ENCODE measurements at places on chromosomes 4 and X.

DNA sequence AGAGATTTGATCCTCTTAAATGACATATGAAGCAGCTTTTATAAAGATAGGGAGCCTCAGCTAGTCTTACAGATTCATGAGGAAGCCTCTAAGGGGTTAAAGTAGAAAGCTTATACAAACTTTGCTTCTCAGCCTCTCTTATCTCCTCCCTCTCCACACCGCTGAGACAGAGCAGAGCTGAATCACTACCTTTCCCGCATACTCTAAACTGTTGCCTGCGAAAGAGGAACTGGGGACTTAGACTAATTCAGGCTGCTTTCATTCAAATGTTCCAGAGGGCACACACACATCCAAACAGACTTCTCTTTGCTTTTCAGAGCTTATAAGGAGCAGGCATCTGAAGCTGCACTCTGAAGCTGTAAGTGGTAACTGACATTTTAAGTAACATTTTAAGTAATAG is at the start of gene SERTM2:
SERTM2 (plus strand) TSS at position 169 of the 400 bp plus-strand sequence. CDS start 7,213 bp downstream, outside the sequence.
- peak; percentile 5 for DNase-seq

- DNase-seq: no peak
Measured at GRCh38 chrX:34849371-34849770, 93.2 kb upstream of the FAM47B start.

- DNase-seq: no peak
Measured at GRCh38 chr4:2330091-2331042, 68.5 kb upstream of the MXD4 start.

DNA sequence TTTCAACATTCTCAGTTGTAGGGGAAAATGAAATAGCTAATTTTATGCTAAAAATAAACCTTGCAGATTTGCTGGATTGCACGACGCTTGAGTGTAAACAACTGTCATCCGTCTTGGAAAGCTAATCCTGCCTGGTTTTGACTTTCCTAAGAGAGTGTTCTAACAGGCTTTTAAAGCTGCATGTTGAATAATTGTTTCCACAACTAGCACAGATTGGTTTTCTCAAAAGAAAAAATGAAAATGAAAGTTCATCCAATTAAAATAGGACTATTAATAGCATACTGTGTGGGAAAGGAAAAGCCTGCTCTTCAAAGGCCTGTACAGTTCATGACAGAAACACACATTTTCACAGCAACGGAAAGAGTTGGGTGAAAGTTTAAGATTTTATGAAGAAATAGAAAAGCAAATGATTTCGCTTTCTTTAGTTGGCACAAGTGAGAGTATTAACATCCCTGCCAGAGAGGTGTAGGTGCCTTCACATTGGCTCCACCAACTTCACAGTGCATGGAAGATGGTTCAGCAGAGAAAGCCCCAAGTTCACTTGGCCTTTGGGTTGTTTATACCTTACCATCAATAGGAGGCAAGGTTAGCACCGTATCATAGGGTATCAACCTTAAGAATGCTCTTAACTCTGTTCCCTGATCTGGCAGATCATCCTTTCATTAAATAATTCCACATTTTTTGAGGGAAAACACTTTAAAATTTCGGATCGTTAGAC is 140.0 kb upstream of the GUCY1A1 start:
- no peak for DNase-seq

GRCh38 chrX:154819771-154820341 is 14.6 kb upstream of the MPP1 start:
- DNase-seq: no peak

DNA sequence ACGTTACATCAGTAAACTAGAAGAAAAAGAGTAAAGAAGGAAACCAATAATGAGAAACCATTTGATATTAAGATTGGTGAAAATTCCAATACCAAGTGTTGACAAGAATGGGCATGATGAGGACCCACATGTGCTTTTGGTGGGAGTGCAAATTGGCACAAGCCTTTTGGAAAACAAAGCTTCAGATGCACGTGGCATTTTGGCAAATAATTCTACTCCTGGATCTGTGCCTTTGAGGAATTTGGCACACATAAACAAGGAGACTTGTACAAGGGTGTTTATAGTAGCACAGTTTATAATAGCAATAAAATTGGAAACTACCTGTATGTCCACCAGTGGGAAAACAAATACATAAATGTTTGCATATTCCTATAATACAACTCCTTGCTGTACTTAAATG is 324.3 kb upstream of the TAPT1 start:
- DNase-seq: no peak

DNA sequence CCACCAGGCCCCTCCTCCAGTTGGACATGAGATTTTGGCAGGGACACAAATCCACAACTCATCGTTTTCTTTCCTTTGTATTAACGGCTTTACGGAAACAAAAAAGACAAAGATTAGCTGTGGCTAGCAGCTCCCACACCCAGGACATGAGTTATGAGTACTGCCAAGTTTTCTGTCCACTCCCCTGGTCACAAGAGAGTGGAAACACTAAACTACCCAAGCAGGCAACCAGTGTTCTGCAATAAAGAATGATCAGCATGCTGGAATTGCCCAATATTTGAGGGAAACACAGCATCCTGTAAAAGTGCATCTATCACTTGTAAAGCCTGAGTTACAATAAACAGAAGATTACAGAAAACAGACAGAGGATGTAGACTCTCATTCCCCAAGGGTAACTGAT is 358.4 kb downstream of the NLGN4X start:
- no peak for DNase-seq

DNA sequence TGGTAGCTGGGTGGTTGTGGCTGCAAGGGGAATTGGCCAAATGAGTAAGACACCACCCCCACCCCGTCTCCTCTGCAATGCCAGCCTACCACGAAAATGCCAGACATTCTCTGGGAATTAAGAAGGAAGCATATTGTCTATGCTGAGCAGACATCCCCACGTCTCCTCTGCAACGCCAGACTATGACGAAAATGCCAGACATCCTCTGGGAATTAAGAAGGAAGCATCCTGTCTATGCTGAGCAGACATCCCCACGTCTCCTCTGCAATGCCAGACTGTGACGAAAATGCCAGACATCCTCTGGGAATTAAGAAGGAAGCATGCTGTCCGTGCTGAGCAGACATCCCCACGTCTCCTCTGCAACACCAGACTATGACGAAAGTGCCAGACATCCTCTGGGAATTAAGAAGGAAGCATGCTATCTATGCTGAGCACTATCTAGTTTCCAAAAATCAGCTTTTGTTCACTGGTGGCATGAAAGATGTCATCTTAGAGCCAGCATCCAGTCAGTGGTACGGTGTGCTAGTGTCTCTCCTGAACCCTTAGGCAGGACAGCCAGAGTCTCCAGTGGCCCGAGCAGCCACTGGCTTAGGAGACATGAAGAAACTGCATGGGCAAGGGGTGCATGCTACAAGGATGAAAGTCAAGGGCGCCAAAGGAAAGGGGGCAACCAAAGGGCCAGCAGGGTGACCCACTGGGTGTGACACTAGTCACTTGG is 339.8 kb upstream of the FRG1 start:
- no peak for DNase-seq

DNA sequence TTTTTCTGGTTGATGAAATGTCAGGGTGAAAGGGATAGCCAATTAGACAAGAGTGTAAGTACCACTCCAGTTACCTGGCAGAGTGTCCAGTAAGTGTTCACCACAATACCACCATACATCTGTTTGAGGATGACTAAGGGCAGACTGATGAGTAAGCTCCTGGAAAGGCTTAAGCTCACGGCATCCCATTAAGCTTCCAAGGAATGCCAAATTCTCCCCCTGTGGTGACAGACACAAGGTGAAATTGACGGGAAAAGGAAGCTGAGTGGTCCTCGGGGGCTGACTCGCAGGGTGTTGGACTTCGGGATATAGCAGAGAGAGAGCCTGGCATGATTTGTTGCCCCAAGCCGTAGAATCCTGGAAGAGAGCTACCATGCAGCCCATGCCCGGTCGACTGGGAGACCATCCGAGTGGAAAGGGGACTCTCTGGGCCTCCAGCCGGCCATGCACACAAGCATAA is 7.6 kb upstream of the BST1 start:
- no peak for DNase-seq

DNA sequence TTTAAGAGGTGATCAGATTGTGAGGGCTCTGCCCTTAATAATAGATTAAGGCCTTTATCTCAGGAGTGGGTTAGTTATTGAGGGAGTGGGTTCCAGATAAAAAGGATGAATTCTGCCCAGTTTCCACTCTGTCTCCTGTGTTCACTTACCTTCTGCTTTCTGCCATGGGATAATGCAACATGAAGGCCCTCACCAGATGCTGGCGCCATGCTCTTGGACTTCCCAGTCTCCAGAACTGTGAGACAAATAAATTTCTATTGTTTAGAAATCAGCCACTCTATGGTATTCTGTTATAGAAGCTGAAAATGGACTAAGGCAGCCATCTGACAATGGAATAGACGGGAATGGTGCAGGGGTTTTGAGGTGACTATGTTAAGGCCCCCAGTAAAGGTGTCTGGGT is 6.9 kb upstream of the RELL1 start:
- no peak for DNase-seq

- DNase-seq: no peak
Measured at GRCh38 chr4:186105647-186106321, 1.3 kb downstream of the FAM149A start.

GRCh38 chr4:47531241-47531953 is 46.3 kb downstream of the ATP10D start:
- peak; percentile 18 for DNase-seq

GRCh38 chr4:169826634-169827187 is 69.0 kb upstream of the HPF1 start:
- DNase-seq: no peak

GRCh38 chrX:31038575-31039326 is 33.1 kb downstream of the FTHL17 start:
- DNase-seq: peak; percentile 21

GRCh38 chr4:1626941-1627340 is 57.2 kb downstream of the FAM53A start:
- no peak for DNase-seq

- no peak for DNase-seq
Measured at GRCh38 chr4:28948501-28948900, 1771.7 kb upstream of the PCDH7 start.

- no peak for DNase-seq
Measured at GRCh38 chr4:184635381-184635780, 13.9 kb downstream of the CASP3 start.

GRCh38 chr4:89177807-89178206 is 66.5 kb downstream of the TIGD2 start:
- DNase-seq: no peak

GRCh38 chrX:42804524-42804923 is 26.6 kb upstream of the PPP1R2C start:
- DNase-seq: no peak

GRCh38 chr4:15469402-15470127 is at the start of gene CC2D2A:
Gene CC2D2A (plus strand): TSS chr4:15469882. CDS start chr4:15475933, 6,051 bp downstream.
- no peak for DNase-seq

DNA sequence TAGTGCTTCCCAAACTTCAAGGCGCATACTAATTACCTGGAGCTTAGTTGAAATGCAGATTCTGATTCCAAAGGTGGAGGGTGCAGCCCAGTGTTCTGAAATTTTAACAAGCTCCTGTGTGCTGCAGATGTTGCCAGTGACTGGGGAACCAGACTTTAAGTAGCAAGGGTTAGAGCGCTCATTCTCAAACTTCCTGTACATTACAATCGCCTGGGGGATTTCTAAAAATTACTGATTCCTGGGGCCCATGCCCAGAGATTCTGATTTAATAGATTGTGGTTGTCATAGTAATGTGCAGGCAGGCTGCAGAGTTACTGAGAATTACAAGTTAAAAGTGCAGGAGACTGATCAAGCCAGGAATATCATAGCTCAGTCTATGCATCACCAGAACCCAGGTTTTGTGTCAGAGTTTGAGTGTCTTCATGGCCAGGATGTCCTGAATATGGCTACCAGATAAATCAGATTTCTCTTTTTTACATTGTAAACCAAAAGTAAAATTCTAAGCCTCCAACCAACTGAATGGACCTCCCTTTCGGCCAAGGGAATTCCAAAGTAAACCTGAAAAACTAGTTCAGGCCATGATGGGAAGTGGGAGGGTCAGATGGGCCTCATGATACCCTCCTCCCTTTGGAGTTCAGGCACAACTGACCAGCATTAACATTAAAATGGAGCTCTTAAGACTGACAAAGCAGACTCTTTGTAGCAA is 121.6 kb downstream of the ATXN3L start:
- DNase-seq: peak; percentile 8

DNA sequence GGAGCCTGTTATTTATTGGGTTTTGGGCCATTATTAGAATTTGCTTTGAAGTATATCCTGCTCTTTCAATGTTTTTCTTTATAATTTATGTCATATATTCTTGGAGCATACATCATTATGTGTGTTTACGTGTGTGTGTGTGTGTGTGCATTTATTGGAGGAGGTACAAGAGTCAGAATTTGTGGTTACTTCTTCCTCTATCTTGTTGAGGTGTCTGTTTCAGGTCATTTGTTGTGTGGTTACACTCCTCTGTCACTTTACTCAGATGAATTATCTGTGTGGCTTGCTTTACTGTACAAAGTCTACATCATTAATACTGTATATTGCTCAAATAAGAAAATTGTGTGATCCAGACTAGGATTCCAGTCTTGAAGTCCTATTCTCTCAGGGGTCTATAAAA is 1957.4 kb upstream of the TENM3 start:
- no peak for DNase-seq

- DNase-seq: no peak
Measured at GRCh38 chrX:38382663-38383062, 30.3 kb downstream of the OTC start.

GRCh38 chr4:89719536-89720090 is 117.3 kb downstream of the SNCA start:
- no peak for DNase-seq

- no peak for DNase-seq
Measured at GRCh38 chrX:70455366-70456202, 10.9 kb downstream of the DLG3 start.

DNA sequence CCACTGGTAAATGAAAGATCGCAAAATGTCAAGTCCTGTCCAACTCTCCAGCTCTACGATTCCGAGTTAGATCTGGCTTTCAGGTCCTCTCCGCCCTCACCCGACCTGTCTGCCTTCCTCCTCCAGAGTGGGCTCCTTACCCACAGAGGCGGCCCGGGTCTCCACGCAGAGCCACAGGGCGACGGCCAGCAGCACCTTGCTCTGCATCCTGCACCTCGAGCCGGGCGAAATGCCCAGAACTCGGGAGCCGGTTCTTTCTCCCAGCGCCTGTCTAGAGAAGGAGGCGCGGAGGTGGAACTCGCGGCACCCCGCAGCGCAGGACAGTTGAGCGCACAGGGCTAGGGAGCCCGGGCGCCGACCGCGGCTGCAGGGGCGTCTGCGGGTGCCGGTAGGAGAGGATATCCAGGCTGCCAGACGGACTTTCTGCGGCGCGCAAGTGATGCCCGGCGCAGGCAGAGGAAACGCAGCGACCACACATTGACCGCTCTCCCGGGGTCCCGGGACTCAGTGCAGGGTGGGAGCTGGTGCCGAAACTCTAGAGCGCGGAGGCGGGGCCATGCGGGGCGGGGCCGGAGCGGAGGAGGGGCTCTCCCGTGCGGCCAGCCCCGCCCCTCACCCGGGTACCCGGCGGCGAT is at the start of gene KDR:
KDR (minus strand) TSS at position 509 of the 635 bp plus-strand sequence; CDS start at position 207, 302 bp downstream.
- peak; percentile 51 for DNase-seq

DNA sequence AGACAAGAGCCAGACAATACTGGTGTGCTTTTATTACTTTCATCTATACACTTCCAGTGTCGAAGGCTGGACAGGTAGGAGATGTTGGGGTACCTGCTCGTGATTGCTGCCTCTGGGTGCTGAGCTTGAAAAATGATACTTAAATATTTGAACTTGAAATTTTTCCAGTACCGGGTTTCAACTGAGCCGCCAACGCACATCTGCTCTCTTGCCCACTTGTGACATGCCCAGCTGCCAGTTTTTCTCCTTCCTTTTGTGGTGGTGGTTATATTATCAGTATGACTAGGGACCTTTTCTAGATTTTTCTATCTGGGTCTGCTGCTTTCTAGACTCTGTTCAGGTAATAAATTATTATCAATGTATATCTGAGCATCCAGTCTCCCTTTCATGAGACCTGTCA is 3.4 kb downstream of the OGT start:
- no peak for DNase-seq

GRCh38 chr4:170662250-170662649 is 572.5 kb upstream of the AADAT start:
- DNase-seq: no peak
